Adipocyte (in vitro differentiated cells): ENCODE measurements at places on chromosomes 5 and 9.

GRCh38 chr5:66616520-66617225 is 20.5 kb downstream of the MAST4 start:
- no peak for DNase-seq

- no peak for DNase-seq
These were observed 44.5 kb upstream of the TMEM252 start for GRCh38 chr9:68585034-68585761.

DNA sequence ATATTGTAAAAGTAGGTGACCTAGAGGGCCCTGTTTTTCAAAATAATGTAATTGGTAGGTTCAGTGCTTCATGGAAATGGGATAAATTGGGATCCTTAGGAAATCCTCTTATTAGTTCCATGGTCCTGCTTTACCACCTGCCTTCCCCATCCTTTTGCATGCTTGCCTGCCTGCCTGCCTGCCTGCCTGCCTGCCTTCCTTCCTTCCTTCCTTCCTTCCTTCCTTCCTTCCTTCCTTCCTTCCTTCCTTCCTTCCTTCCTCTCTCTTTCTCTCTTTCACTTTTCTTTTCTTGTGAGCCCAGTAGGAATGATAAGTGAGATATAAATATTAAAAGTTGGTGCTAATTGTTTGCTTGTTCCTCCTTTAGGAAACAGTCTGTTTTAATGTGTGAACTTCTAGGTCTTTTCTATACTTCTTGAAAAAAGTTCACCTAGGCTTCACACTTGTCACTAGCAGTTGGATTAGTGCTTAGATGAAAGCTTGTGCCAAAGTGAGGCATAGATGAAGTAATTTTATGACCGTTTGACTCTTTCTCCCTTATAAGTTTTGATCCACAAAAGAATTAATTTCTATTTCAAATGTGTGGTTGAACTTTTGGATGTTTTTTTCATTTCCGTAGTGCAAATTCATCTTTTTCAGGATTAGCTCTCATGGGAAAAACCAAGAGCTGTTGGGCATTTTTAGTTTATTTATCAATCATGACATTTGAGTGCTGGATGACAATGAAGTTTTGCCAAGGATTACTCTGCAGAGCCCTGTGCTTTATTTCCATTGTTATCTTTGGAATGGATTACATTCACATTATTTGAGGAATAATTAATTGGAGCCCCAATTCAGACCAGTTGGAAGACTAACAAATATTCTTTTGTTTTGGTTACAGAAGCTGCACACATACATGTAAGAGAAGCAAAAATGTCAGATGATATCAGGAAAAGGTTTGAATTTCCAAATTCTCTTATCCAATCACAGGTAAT is 30.7 kb downstream of the FOCAD start:
- no peak for DNase-seq

DNA sequence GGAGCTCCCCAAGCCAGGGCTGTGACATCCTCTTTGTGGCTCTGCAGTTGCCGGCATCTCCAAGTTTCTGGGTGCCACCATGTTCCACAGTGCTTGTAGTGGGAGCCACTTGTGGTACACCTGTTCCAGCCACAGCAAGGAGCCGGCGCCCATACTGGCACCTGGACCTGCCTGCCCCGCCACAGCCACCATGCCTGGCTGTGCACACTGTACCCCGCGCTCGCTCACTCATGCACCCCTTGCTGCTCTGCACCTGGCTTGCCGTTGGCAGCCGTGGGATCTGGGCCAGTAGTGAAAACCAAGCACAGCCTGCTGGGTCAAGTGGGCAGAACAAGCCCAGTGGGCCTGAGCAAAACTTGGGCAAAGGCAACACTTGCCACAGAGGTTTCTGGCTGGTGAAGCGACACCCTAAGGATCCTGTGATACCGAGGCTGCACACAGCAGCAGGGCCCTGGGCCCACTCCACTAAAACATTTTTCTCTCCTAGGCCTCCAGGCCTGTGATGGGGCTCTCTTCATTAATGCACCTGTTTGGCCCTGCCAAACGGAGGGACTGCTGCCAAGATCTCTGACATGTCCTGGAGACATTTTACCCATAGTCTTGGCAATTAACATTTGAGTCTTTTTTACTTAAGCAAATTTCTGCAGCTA is 2.8 kb downstream of the TRIM36 start:
- no peak for DNase-seq

GRCh38 chr9:120299785-120300184 is 280.2 kb downstream of the CDK5RAP2 start:
- DNase-seq, result no peak

DNA sequence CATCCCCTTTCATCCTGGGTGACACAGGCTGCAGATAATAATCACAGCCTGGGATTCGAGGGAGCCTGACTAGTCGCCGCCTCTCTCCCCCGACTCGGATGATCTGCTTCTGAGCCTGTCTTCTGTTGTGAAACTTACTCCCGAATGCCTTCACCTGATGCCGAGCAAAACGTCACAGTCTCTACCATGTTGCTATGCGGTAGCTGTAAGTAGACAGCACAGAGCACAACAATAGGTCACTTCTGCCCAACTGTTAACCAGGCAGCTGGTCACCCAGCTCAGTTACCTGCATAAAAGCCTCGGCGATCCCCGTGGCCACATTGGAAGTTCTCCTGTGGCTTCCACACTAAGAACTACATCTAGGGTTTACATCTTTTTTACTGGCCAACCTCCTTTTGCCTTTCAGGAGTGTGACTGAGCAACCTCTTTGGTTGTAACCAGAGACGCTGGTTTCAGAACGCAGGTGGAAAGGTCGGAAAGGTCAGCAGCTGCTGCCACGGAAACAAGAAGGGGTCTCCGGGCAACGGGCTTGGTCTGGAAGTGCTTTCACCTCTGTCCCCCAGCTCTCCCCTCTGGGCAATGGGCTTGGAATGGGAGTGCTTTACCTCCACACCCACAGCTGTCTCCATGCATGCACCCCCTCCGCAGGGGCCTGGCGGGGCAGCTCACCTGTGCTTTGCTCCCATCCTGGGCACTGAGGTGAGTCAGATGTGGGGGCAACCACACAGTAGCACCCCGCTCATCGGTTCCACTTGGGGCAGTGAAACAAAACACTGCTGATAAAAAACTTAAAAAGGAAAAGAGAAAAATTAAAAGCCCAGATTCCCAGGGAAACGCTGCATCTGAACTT is 7.6 kb upstream of the PPP1R26 start:
- no peak for DNase-seq

DNA sequence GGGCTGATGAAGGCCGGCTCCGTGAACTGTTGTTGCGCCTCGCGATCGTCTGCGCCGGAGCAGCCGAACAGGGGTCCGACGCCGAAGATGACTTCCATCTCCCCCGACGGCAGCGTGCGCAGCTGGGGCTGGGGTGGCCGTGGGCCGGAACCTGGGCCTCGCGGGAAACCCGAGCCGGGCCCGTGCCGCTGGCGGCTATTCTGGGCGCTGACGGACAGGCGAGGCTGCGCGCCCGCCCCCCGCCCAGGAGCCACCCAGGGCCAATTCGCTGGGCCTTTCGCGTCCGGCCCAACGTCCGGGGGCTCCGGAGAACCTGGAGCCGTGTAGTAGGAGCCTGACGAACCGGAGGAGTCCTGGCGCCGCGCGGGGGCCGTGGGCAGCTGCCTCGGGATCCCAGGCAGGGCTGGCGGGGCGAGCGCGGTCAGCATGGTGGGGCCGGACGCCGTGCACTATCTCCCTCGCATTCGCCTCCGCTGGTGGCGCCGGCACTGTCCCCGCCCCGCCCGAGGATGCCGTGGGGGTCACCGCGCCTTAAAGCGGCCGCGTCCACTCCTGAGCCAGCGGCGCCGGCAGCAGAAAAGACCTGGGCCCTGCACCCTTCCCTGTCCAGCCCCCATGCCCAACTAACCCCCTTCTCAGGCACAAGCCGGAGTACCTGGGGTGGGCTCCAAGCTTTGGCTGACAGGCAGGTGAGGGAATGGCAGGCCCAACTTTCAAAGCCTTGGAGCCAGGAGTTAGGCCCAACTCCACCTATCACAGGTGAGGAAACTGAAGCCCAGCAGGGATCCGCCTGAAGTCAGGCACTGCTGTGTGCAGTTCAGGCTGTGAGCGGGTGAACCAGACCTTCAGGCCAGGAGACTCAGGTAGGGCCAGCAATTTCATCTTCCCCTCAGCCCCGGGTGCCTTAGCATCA is at the start of gene PROB1:
Gene PROB1 (minus strand): TSS at position 451 of the 913 bp plus-strand sequence. CDS start 23 bp downstream, at position 428.
- no peak for DNase-seq

GRCh38 chr9:34928921-34929320 is 29.2 kb upstream of the PHF24 start:
- no peak for DNase-seq

DNA sequence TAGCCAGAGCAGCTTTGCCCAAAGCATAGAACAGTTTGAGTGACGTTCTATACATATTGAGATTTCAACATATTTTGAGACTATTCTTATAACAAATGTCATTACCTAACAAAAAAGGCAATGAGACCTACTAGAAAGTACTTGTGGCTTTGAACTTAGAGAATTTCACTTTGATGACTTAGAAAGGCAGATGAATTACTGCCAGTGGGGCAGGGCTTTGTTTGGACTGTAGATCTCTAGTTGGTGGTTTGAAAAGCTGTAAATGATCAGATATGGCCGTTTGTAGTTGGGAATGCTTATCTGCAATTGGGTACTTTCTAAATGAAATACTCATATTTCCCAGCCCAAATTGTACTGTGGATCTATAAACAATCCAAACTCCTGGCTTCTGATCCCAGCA is 28.1 kb downstream of the SOX30 start:
- no peak for DNase-seq

GRCh38 chr9:4583001-4583400 is 79.1 kb upstream of the PLPP6 start:
- no peak for DNase-seq

DNA sequence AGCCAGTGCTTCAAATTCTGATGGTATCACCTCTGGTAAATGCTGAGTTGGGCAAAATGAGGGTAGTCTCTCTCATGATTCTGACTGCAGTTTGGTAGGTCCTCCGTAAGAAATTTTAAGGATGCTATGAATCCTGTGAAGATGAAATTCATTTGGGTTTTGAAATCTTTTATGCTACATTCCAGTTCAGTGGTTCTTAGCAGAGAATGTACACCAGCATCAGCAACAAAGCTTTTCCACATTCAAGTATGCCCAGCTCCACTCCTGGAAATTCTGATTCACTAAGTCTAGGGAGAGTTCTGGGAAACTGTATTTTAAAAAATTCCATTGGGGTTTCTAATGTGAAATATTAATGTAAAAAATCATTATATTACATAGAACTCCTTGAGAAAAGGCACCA is 33.6 kb upstream of the ACOT12 start:
- DNase-seq, result peak; percentile 52

GRCh38 chr9:125990793-125991220 is 243.6 kb downstream of the PBX3 start:
- no peak for DNase-seq

DNA sequence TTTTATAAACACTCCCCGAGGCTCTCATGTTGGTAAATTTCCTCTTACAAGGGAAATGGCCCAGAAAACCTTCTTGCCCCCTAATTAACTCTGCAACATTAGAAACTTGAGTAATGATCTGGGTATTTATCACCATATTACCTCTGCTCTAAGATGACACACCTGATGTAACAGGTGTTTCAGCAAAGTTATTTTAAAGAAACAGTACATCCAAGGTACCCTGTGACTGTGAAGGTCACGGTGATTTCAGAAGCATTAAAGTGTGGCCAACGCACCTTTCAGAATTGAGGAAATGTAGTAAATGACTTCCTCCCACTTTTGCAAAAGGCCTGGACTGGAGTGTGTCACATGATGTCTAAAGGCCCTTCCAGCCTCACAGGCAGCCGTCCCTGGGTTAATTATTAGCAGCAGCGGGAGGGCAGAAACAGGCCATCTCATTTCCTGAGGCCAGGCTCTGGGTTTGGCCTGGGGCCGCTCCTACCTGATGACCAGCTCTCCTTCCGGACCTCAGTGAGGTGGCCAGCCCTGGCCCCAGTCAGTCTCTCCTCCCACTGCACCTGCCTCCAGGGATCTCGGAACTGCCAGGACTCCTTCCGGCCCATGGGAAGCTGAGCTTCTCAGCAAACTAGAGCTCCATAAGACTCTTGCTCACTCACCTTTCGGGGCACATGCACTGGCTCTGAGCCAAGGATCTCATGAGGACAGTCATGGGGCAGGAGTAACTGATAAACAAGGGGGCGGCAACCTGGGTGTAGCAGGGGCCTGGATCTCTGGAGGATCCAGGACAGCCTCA is 20.7 kb downstream of the PTPN3 start:
- DNase-seq, result no peak
